Smooth muscle cell of the brain vasculature (primary cell): ENCODE measurements at places on chromosomes 3 and 15.

DNA sequence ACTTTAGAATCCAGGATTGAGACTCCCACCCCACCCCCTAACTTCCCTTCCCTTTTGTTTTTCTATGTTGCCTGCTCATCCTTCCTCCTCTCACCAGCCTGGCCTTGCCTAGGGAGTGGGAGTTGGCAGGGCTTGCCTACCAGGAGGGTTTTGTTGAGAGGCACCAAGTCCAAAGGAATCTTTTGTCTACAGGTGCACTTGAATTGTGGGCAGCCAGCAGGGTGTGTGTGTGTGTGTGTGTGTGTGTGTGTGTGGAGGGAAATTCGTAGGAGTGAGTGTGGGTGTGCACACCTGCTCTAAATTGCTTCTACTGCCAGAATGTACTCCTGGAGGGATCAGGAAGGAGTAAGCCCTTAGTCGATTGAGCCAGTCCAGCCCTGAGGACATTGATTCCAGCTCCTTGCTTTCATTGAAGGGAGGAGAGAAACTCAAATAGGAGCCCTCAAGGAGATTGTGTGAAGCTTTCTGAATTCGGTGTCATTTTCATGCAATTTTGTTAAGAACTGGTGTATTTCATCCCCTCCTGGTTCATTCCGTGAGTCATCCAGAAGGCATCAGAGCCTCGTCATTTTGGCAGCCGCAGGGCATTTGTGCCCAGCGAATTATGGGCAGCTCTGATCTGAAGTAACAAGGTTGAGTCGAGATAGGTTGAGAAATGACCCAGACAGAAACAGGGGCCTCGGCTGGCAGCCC, 112.1 kb downstream of the SLCO3A1 start:
- DNase-seq = no peak

DNA sequence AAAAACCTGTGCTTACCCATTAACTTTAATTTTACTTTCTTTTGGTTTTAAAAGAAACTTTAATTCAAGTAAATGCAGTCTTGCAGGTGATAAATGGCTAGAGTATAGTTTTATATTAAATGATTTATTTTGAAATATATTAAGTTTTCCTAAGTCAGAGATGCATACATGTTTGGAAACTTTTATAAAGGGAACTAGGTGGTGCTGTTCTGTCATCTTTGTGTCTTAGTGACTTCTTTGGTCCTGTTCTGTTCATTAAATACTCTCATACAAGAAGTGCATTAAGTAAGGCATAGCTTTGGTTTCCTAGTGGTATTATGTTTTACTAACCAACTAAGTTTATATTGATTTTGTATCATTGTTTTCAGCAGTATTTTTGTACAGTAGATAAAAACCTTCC, 15.6 kb downstream of the CADM2 start:
- no peak for DNase-seq

DNA sequence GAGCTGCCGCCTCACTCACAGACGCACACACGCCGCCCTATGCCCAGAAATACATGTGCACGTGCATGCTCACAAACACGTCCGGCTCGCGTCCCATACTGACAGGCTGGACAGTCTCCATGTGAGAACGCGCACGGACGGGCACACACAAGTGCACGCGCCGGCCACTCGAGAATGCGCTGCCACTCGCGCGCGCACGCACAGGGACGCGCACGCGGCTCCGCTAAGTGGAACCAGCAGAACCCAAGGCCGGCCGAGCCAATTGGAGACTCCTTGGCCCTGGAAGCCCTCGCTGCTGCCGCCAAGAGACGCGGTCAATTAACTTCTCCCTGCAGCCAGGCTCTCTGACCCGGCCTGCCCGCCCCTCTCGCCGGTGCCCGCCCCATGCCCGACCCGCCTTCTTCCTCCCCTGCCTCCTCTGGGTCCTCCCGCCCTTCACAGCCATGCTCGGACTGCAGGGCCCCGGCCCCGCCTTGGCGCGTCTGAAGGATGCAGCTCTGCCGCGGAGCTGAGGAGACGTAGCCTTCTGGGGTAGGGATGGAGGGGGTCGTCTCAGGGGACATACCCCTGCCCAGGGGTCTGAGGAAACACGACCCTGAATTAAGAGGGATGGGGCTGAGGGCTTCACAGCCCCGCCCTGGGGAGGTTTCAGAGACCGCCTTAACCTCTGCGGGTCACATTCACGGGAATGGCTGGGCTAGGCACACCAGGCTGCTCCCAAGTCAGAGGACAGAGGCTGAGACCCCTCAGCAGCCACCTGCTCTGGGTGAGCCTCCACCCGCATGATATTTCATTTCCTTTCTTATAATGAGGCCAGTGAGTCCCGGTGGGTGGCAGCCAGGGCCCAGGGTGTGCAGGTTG, 15.0 kb downstream of the PTH1R start:
- DNase-seq = no peak

DNA sequence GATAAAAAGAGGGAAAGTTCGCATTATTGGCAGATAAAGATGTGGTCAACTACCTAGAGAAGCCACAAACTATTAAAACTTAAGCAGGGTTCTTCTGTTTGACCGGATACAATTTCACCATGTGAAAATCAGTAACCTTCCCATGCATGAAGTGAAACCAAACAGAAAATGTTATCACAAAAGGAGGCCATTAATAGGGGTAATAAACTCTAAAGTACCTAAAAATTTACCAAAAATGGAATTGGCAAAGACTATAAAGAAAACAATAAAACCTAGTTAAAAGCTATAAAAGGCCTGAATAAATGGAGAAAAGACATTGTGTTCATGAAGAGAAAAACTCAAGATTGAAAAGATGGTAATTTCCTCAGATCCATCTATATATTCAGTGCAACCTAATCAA, 83.4 kb downstream of the FEZF2 start:
- no peak for DNase-seq

DNA sequence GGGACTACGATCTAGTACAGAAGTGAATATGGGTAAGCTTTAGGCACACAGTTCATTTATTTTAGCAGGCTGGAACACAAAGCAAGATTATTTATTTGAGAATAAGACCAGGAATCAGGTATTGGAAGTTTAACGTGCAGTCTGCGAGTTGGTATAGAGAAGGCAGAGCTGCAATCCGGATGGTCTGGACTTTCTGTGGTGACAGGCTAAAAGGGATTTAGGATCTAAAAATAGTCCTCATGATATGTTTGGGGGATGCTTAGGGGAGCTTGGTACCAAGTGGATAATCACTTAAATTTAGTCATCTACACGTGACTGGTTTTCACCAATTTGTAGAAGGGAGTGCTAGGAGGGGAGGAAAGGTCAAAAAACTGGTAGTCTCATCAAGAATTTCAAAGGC, 119.4 kb downstream of the DLG1 start:
- DNase-seq = no peak

DNA sequence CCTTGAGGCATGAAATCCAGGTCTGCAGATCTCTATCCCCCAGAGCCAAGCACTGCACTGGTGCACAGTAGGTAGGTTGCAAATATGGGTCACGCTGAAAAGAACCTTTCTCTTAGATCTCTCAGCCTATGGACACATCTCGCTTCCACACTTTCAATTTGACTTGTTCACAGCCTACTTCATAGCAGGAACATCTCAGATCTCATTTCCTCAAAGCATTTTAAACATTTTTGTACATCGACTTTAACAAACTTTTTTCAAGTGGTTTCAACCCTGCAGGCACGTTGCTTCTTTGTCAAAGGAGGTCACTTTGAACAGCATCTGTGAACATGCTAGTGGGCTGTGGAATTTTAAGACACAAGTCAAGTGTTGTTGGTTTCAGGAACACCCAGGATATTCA, 76.0 kb downstream of the SLC12A8 start:
- DNase-seq = no peak

GRCh38 chr3:73502609-73503583, 121.8 kb downstream of the PDZRN3 start:
- DNase-seq = peak; percentile 65

- no peak for DNase-seq
These were observed 129.5 kb downstream of the KCNMB2 start for GRCh38 chr3:178665747-178666146.

DNA sequence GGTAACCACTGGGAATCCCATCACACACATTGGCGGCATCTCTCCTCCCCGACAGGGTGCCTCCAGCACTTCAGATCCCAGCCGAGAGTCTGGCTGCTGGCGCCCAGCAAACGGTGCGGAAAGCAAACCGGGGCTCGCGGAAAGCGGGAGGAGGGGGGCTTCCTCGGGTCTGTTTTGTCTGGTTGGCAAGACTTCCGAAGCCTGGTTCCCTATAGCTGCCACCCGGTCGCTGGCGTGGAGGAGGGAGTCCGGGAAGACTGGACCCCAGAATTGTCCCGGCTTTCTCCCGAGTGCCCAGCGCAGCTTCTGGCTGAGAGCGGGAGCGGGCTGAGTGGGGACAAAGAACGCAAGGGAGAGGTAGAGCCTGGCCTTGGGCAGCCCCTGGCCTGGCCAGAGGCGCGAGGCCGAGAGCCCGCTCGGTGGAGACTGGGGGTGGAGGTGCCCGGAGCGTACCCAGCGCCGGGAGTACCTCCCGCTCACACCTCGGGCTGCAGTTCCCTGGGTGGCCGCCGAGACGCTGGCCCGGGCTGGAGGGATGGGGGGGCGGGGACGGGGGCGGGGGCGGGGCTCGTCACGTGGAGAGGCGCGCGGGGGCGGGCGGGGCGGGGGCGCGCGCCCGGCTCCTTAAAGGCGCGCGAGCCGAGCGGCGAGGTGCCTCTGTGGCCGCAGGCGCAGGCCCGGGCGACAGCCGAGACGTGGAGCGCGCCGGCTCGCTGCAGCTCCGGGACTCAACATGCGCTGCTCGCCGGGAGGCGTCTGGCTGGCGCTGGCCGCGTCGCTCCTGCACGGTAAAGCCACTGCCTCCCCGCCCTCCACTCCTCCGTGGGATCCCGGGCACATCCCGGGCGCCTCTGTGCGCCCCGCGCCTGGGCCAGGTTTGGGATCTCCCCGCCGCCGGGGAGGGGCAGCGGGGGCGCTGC, at the start of gene CHRNA7:
Gene CHRNA7 (plus strand): TSS at position 654 of the 920 bp plus-strand sequence. CDS start 80 bp downstream, at position 734.
- no peak for DNase-seq

- no peak for DNase-seq
These were observed 286.3 kb upstream of the ROBO2 start for GRCh38 chr3:76753599-76753998.

- DNase-seq = no peak
These were observed 27.5 kb upstream of the NDUFB4 start for GRCh38 chr3:120568598-120568997.

GRCh38 chr3:186471771-186472170, 72.4 kb downstream of the CRYGS start:
- DNase-seq = no peak

DNA sequence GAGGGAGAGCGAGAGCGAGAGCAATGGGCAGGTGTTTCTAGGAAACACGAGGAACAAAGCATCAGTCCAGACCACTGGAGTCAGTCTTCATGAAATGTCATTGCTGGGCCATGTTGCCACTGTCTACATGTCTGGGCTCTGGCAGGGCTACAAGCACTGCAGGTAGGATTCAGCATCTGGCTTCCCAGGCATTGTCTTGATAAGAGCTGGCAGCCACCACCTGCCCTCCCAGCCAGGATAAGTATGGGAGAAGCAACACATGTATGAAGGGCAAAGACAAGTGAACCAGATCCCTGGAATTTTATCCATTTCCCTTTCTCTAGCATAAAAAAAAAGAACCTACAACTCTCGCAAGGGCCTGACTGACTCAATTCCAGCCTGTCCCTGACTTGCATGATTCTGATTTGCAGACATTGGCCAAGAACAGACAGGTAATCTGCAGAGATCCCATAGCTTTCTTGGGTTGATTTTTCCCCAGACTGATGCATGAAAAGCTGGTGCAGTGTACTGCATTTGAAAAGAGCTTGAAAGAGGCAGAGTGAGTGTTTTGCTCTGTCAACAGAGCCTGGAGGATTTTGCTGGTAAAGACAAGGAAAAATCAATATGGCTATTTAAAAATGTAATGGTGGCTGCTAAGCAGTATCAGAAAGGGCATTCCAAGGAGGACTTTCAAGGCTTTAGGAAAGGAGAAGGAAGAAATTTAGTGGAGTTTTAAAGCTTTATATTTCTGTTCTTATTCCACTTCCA, 157.2 kb upstream of the MYRIP start:
- DNase-seq = no peak

DNA sequence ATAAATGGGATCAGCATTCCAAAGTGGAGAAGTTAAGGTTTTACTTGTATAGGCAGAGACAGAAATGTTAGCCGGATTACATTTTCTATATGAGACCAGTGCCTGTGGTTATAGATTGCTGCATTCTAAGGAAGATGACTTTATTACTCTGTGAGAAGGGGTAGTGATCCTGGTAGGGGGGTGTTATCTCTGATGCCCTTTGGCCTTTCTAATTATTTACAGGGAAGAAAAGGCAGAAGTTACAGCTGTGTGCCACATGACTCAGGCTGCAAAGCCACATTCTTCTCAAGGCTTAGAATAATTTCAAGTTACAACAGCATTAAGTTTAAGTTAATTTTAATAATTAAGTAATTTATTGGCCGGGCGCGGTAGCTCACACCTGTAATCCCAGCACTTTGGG, 2.2 kb upstream of the TMC3 start:
- no peak for DNase-seq

GRCh38 chr15:92631721-92632120, 23.9 kb downstream of the FAM174B start:
- DNase-seq = no peak

DNA sequence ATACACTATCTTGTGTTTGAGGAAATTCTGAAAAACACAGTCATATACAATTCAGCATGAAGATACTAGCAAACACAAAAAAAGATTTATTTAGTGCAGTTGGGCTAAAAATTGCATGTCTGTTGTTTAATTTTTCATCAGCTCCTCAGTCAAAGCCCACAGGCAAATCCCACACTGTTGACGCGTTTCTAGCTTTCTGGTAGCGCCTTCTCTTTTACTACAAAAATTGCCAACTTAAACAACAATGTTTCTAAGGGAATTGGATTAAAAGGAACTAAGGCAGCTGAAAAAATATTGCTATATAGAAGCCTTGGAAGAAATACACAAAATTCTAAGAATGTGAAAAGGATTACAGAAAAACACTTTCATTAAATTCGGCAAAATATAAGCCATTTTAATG, 196.7 kb upstream of the P2RY1 start:
- no peak for DNase-seq

DNA sequence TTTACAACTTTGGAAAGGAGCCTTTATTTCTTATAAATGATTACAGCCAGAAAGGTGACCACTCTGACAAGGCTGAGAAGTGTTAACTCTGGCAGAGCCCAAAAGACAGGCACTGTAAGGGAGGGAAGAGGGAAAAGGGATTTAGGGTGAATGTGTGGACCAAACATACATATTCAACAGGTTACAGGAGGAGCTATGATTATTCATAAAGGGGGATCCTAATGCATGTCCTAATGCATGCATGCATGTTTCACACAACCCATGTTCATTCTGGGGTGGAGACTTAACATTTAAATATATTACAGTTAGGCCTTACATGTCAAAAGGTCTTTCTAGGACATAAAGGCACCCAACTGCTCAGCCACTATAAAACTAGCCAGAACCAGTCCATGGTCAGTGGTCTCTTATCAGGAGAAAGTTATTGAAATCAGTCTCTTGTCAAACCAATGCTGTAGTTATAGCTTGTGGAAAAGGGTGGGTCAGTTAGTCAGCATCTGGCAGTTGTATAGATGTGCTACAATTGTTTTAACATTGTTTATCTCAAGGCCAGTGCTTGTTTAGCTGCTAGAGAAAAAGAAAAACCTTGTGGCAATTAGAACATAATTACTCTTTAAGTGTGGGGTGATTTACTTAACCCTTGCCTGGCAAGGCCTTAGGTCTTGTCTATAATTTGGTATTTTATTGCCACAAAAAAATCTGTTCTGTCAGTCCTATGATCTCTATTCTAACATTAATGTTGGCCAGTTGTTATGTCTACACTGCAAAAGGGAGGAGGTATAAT, 77.5 kb downstream of the RAD18 start:
- no peak for DNase-seq
